ENCODE measurements at places on chromosomes 7 and 10.

GRCh38 chr10:42865716-42866114, 83.1 kb downstream of the BMS1 start:
- DNase-seq, result no peak

DNA sequence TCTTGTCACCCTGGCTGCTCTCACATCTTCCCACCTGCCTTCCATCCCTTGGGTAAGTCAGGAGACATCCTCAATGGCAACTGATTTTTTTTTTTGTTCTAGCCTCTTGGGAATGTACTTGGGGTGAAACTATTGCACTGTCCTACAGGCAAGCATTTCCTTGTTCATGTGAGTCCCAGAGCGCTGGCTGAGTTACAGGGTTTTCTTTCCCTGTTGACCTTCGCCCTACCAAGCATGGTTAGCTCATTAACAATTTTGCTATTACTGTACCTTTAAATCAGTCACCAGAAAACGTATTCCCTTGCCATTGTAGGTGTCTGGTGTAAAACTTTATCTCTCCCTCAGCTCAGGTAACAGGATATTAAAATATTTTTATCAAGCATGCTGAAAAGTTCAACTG, 98.9 kb downstream of the PRLHR start:
- no peak for DNase-seq

DNA sequence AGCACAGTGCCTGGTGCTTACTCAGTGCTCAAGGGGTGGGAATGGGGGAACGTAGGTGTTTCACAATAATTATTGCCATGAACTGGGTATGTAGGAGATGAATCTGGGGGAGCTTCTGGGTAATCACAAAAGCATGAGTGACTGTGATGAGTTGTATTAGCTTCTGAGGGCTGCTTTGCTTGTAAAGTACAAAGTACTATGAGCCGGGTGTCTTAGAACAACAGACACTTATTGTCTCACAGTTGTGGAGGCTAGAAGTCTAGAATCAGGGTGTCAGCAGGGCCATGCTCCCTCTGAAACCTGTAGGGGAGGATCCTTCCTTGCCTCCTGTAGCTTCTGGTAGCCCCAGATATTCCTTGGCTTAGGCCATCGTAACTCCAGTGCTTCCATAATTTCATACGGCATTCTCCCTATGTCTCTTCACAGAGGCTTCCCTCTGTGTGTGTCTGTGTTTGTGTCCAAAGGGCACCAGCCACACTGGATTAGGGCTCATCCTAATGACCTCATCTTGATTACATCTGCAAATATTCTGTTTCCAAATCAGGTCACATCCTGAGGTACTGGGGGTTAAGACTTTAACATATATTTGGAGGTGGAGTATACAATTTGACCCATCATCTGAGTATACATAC, 84.8 kb upstream of the AGBL3 start:
- no peak for DNase-seq

- no peak for DNase-seq
Observed at GRCh38 chr10:63707254-63707910, 186.2 kb downstream of the REEP3 start.

GRCh38 chr7:8133188-8133848, 128.6 kb downstream of the ICA1 start:
- DNase-seq, result no peak

GRCh38 chr10:118918116-118918515, 111.4 kb upstream of the NANOS1 start:
- peak; percentile 62 for DNase-seq

- peak; percentile 21 for DNase-seq
Observed at GRCh38 chr7:73986158-73986631, 41.8 kb upstream of the ELN start.

- DNase-seq, result no peak
Observed at GRCh38 chr10:3811291-3811870, 26.4 kb upstream of the KLF6 start.

GRCh38 chr10:104680467-104681401, 39.6 kb downstream of the SORCS3 start:
- peak; percentile 74 for DNase-seq

GRCh38 chr10:122703483-122704448, 4.1 kb upstream of the C10orf120 start:
- peak; percentile 82 for DNase-seq

GRCh38 chr10:56316603-56317002, 44.5 kb downstream of the ZWINT start:
- DNase-seq, result no peak

DNA sequence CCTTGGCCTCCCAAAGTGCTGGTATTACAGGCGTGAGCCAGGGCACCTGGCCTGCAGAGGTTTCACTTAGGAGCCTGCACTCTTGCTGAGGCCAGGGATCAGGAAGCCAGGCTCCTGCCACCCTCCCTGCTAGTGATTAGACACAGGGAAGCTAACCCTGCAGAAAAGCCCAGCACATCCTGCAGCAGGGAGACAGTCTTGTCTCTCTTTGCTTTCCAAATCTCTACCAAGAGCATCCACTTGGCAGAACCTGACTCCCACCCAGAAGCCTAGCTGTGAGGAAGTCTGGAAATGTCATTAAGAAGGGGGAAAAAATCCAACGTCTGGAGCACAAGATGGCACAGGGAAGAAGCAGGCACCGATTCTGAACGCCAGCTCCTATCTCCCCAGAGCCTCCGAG, 8.0 kb upstream of the FAM171A1 start:
- DNase-seq, result no peak

DNA sequence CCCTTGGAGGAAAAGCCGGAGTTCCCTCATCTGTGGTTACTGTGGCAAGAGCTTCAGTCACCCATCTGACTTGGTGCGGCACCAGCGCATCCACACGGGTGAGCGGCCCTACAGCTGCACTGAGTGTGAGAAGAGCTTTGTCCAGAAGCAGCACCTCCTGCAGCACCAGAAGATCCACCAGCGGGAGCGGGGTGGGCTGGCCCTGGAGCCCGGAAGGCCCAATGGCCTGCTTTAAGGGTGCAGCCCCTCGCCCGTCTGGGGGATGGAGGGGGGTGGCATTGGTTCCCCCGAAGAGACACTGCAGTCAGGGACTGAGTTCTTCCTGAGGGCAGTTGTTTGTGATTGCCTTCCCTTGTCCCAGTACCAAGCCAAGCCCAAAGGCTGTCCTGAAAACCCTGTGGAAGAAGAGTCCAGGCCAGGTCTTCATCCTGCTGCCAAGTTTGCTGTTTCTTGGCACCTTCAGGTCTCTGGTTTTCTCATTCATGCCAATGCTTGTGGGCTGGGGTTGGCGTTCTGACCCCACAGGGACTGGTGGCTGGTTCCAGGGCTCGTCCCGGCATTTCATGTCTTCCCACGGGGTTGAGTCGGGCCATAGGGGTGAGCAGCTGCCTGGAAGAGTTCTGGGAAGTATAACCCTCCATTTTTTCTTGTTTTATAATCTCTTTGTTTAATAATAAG, 7.7 kb upstream of the ZNF783 start:
- no peak for DNase-seq

- DNase-seq, result peak; percentile 61
Observed at GRCh38 chr10:10475812-10476211, 541.9 kb upstream of the CELF2 start.

DNA sequence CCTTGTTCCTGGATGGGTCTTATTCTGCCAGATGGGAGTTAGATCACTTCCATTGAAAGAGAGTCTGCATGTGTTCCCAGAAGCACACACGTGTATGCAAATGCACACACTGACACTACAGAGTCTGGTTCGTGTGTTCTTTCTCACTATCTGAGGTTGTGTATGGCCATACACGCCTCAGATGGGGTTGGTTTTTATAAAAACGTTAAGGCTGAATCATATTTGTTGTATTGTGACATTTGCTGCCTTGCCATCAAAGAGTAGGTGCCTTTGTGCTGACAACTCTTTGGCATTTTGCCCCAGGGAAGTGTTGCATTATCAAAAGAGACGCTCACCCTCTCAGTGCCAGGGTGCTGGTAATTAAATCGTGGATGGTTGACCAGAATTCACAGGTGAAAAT, 37.7 kb upstream of the HDAC9 start:
- no peak for DNase-seq

GRCh38 chr7:155580367-155580766, 34.0 kb upstream of the CNPY1 start:
- no peak for DNase-seq

GRCh38 chr7:9645756-9646155, 1212.3 kb downstream of the NXPH1 start:
- DNase-seq, result no peak

DNA sequence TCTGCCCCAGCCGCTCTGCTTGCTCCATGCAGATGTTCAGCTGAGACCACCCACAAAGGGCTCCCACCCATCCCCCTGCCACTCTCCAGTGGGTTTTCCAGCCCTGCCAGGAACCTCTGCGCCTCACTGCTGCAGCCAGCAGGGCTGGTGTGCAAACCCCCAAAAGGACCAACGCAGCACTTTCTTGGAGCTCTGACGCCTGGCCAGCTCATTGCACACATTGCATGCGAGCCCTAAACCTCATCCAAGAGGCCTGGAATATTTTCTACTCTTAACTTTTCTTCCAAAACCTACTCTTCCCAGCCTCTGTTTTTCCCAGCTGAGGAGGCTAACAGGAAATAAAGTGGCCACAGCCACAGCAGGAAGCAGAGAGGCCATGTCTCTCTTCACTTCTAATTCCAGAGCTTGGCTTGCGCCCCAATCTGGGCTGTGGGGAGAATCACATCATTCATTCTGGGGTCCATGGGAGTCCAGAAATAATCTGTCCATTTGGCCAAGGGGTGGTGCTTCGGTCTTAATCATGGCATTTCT, 4.6 kb upstream of the FAM170B start:
- no peak for DNase-seq

GRCh38 chr7:122303531-122304318, 825 bp downstream of the FEZF1 start:
- peak; percentile 73 for DNase-seq

- no peak for DNase-seq
Observed at GRCh38 chr7:128098629-128099028, 67.4 kb upstream of the LRRC4 start.

DNA sequence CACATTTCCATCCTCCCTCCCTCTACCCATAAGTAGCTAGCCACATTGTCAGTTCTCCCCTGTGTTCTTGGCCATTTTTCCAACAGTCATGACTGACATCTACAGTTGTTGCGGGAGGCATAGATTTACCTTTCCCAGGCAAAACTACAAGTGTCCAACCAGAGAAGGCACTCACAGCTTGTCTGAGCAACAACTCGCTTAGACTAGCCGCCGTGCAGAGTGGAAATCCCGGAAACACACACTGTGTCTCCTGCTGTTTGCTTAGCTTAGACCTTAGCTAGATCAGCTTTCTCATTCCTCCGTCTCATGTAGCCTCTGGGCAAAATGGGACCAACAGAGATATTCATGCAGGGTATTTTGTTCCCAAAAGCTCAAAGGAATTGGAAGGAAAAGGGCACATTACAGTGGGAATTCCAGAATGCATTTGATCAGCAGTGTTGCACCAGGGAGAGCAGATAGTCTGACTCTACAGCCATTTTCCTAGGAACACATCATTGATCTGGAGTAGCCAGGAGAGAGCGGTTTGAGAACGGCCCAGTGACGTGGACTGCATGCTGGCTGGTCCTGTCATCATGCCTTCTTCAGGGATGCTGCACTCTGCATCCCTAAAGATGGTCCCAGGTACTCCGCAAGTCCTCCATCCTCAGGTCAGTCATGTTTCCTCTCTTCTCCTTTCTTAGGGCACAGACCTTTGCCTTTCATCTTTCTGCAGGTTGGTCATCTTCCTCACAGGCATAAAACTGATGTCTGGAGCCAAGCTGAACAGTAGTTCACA, 89.4 kb downstream of the C10orf90 start:
- DNase-seq, result no peak

GRCh38 chr7:158251061-158251965, 336.3 kb downstream of the PTPRN2 start:
- DNase-seq, result no peak

GRCh38 chr7:99201027-99201426, 6.9 kb downstream of the KPNA7 start:
- DNase-seq, result no peak

- DNase-seq, result no peak
Observed at GRCh38 chr10:100859484-100859763, 53.3 kb upstream of the SLF2 start.

DNA sequence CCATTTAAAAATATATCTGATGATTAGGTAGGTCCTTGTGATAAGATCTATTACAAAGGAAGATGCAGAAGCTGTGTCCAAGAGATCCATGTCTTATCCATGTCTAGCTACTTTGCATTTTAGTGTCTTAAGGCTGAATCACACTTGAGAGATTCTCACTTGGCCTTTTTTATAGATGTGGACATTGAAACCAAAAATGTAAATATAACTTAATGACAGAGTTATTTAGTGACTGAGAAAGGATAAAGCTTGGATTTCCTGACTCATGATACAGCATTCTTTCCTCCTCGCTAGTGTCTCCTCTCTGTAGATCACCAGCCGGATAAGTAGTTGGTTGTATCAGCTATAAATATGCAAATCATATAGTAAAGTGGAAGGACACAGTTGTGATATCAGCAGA, 23.3 kb downstream of the INHBA start:
- DNase-seq, result no peak

DNA sequence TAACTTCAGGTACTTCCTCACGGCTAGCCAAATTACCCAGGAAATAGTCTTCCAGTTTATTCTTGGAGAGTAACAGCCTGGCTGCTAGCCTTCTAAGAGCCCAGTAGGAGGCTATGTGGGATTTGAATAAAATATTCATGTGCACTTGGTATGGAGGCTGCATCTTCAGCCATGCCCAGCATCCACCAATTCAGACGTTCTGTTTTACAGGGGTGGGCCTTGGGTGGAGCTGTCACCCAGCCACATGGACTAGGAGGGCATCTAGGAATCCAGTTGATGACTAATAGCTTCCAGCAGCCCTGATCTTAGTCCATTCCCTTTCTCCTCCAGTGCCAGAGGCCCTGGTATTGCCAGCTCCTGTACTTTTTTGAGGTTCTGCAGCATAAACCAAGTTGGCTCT, 66.3 kb upstream of the ZRANB1 start:
- no peak for DNase-seq

DNA sequence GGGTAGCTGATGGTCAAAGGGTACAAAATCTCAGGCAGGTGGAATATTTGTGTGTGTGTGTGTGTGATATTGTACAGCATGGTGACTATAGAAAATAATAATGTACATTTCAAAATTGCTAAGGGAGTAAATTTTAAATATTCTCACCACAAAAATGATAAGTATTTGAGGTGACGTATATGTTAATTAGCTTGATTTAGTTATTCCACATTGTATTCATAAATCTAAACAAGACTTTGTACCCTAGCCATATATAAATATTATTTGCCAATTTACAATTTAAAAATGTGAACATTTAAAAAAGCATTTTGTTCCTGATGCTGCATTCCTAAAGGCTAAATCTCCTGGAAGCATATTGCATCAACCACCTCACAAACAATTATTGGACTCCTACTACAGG, 47.0 kb downstream of the PFKFB3 start:
- no peak for DNase-seq

DNA sequence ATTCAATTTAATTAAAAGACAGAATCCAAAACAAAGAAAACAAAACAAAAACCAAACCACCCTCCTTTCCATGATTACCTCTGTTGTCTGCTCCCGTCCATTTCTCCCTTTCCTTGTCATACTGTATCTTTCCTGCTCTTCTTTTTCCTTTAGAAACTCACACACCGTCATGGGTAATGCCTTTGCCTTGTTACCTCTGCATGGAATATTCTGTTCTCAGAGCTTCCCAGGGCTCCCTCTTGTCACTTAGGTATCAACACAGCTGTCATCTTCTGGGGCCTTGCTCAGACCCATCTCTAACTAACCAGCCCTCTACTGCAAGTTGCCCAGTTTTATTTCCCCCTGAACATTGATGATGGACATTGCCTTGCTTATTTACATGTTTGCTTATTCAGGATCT, 30.2 kb upstream of the GIMAP8 start:
- DNase-seq, result no peak

Data from neural progenitor cell (in vitro differentiated cells).